ENCODE measurements at places on chromosomes 11 and 22.

- DNase-seq: no peak
These were observed 292.2 kb downstream of the ST3GAL4 start for GRCh38 chr11:126647735-126648134.

DNA sequence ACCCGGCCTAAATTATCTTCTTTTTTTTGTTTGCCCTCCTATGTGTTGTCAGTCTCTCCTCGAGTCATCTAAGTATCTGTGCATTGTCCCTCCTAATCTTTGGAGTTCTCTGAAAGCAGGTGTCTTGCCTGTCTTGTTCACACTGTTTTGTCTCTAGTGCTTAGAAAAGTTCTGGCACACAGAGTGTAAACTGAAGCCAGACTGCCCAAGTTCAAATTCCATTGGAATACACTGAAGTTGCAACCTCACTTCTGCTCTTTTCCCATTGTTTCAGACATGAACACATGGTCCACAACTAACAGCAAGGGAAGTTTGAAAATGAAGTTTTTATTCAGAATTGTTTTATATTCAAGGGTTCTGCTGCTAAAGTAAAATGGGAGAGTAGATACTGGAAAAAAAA lies 38.7 kb downstream of the PAX6 start:
- DNase-seq: no peak

DNA sequence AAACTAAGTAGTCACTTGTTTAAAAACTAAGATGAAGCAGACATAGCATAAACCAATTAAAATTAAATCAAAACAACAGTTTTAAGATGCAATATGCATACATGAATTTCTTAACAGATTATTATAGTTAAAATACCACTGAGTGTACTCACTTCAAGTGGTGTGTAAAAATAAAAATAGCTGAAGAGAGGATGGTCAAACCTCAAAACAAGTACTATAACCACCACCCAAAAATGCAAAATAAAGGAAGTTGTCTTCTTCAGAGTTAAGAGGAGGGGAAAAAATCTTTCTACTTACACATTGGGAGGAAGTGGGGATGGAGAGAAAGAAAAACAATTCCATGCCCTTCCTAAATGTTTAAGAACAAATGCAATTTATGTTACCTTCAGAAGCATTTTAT lies 31.9 kb downstream of the RRAS2 start:
- DNase-seq: no peak

- no peak for DNase-seq
These were observed 10.7 kb downstream of the TTLL1 start for GRCh38 chr22:43078522-43078921.

GRCh38 chr11:13889552-13890249 lies 72.8 kb upstream of the SPON1 start:
- no peak for DNase-seq

- no peak for DNase-seq
These were observed 18.1 kb downstream of the POLA2 start for GRCh38 chr11:65279741-65280440.

GRCh38 chr11:86175191-86175590 lies 69.4 kb upstream of the EED start:
- DNase-seq: no peak

DNA sequence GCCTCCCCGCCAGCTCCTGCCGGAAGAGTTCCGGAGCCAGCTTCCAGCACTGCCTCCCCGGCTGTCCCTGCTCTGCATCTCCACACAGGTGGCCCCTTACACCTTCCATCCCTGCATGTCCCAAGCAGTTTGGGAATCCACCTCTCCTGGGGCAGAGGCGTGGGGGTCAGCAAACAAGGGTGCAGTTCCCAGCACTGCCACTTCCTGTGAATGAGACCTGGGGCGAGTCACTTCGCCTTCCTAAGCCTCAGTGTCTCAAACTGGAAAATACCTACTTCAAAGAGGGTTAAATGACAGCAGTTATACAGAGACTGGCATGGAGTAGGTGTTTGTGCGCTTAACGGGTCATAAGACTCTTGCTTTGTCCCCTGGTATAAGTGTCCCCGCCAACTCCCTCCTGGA lies 5.2 kb downstream of the CYTH4 start:
- DNase-seq: no peak

- no peak for DNase-seq
These were observed 90.8 kb downstream of the ABTB2 start for GRCh38 chr11:34267013-34267412.

- peak; percentile 30 for DNase-seq
These were observed 41.9 kb upstream of the WNT11 start for GRCh38 chr11:76248210-76248609.
